IMR-90 (cell line): ENCODE measurements at places on chromosomes 4 and X. TPM values are rescaled to one million over a fixed set of nuclear protein-coding genes. Genes with fewer than 3 reads are reported as not detected.

DNA sequence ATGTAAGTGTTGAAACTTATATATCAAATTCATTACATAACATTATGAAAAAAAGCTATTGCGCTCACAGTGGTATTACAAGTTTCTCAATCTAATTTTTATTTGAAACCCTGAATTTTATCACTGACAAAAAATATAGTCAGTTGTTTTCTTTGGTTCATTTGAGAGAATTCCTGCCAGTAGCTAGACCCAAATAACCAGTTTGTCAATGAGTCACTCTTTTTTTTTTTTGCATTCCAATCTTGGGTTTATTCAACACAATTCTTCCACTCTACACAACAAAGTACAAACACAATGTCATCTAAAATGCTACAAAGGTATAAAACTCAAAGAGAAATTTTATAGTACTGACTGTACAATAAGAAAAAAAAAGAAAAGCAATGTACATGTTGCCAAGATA, 13.1 kb downstream of the HPF1 start:
- DNase-seq, result no peak

- DNase-seq, result no peak
Observed at GRCh38 chr4:3517731-3518510, 14.3 kb downstream of the LRPAP1 start.

DNA sequence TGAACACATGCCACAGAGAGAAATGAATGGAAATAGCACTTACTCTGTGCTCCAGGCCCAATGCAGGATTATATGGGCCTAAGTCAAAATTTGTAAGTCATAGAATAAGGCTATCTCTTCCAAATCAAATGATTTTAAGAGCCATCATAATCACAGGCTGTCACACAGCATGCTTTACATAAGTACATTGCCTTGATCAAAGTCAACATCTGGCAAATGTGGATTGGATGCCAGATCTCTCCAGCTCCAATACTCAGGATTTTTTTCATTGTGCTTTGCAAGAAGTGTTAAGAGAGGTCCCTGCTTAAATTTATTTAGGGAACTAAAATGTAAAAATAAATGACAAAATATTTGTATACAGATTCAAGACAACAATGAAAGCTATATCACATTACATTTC, 299.9 kb downstream of the PRDM5 start:
- no peak for DNase-seq

DNA sequence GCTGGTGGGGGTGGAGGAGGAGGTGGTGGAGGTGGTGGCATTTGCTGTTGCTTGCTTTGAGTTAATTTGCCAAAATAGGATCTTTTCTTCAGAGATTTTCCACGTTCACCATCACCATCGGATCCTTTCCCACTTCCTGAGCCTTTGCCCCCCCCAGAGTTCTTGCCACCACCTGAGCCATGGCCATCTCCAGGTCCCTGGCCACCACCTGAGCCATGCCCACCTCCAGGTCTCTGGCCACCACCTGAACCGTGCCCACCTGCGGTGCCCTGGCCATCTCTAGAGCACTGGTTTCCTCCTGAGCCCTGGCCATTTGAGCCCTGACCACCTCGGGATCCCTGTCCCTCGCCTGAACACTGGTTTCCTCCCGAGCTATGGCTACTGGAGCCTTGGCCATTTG, 1.9 kb downstream of the IRS4 start:
- no peak for DNase-seq

DNA sequence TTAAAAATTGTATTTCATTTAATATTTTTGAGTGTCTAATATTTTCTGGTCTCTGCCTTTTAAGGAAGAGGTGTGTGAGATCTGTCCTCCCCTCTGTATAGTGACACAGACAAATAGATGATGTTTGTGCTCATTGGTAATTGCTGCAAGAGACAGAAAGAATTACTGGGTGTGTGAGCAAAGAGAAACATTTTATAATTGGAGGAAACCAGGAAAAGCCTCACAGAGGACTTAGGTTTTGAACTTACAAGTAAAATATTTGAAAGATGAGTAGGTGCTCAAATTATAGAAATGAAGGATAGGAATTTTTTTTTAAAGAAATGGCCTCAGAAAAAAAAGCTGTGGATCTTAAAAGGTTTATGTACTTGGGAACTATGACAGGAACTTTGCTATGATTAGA, 149.8 kb downstream of the SPCS3 start:
- peak; percentile 3 for DNase-seq

- peak; percentile 1 for DNase-seq
Observed at GRCh38 chr4:108303488-108304177, 134.9 kb upstream of the LEF1 start.

- DNase-seq, result no peak
Observed at GRCh38 chr4:151313306-151314009, 11.9 kb downstream of the SH3D19 start.

GRCh38 chrX:54494166-54494988, 1.7 kb downstream of the FGD1 start:
- DNase-seq, result no peak

- no peak for DNase-seq
Observed at GRCh38 chrX:110037178-110037577, 34.3 kb downstream of the TMEM164 start.

DNA sequence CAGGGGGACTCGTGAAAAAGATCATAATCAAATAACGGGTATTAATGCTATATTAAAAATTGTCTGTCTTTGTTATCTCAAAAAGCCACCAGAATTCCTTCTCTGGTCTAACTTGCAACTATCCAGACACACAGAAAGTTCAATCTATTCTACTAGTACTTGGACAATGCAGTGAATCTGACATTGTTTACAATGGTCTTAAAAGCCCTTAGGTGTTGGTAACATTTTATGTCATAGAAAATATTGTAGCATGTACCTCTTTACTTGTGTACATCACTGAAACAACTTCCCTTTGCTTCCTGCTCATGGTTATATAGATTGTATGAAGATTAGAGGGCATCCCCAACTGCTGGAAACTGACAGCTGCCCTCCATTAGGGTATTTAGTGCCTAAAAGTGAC, 71.1 kb upstream of the PPP3CA start:
- no peak for DNase-seq

DNA sequence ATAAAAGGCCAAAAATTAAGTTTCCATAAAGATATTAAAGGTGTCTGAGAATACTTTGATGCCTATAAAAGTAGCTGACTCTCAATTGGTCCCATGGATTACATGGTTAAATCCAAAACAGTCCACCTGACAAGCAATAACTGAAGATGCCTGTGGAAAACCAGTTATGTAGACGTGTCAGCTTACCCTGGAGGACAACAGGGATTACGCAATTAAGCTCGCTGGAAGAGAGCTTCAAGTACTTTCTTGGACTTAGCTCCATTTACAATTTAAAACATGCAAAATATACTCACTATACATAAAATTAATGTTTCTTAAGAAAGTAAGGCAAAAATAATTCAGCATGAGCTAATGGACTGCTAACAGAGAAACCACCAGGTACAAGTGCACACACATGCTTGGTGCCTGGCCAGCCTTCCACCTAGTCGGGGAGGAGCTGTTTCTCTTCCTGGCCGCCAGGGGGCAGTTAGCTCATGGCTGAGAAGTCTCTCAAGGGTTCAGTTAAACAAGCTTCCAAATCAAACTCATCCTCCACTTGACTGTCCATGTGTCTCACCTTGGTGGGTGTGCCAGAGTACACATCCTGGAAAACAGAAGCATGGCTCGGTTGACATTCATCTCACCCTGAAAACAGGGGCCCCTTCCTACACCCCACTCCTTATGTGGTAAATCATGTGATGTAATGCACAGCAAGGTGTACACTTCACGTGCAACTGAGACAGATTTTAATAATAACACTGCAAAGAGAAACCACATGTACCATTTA, 9.2 kb upstream of the FAM53A start:
- peak; percentile 72 for DNase-seq

GRCh38 chrX:47643926-47644325, 6.4 kb downstream of the ELK1 start:
- DNase-seq, result peak; percentile 47

DNA sequence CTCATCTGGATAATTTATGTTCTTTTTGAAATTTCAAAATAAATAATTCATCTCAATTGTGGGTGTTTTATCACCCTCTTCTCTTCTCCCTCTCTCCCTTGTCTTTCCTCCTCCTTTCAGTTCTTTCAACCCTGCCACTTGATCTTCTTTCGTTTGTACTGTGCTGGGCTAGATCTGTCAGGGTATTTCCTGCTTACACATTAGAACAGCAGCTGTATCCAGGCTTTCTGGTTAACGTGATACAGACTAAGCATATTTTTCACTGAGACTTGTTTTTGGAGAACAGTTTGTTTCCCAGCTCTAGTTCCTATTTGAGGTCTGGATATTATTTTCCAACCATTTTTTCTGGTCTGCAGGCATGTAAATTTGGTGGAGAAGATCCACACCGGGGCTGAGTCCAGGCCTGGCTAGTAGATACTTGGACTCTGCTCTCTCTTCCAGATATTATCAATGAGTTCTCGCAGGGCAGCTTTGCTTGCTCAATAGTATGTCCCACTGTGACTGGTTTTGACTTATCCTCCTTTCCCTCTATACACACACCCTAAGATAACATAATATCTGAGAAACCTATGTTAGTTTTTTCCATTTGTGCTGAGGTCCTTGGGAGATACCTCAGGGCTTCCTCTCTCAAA, 1310.7 kb upstream of the TENM3 start:
- peak; percentile 46 for DNase-seq

DNA sequence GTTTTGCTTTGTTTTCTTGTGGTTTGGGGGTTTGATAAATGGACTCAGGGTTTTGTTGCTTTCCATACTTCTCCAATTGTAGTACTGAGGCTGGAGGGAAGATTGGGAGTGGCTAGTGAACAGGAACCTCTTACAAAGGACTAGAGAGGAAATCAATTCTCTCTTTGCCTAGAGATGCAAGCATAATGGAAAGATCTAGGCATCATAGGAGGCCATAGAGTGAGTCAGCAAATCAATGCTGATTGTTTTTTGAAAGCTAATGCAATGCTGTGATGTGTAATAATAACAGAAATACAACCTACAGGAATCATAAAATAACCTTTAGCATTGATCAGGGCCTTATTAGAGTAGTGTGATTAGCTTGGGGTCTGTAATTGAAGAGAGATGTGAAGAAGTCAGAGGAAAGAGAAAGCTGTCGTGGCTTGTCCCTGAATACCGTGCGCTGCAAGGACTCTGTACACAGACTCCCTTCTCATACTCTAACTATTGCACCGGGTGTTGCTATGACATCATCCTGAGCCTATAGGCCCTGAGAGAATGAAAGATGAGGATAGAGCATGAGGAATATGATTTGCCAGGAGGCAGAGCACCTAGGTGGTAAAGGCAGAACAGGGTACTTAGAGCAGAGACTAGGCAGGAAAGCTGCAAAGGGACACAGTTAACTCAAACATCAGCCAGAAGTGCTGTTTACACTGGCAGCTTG, 29.3 kb upstream of the GPR101 start:
- DNase-seq, result no peak

DNA sequence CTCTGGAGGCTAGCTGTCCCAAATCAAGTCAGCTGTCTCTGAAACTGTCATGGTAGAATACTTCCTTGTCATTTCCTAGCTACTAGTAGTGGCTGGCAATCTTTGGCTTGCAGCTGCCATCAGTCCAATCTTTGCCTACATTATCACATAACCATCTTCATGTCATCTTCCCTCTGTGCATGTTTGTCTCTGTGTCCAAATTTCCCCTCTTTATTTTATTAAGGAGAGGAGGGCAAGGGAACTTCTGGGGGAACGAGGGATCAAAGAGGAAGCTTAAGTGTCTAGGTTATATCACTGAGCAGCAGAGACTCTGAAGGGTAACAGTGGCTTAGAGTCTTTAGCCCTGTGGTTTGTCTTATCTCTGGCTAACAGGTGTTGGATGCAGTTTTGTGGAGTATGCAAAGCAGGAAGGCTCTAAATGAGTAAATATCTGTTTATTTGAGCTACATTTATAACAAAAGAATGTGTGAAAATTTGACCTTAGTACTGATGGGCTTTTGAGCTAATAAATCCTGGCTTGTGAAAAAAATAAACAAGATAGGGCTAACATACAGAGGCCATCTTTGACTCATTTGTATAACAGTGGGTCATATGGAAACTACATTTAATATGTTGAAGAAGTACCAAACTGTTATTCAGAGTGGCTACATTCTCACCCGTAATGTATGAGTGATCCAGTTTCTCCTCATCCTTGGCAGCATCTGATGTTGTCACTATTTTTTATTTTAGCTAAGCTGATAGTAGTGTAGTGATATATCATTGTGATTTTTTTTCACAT, 49.4 kb upstream of the ENOX2 start:
- DNase-seq, result no peak

DNA sequence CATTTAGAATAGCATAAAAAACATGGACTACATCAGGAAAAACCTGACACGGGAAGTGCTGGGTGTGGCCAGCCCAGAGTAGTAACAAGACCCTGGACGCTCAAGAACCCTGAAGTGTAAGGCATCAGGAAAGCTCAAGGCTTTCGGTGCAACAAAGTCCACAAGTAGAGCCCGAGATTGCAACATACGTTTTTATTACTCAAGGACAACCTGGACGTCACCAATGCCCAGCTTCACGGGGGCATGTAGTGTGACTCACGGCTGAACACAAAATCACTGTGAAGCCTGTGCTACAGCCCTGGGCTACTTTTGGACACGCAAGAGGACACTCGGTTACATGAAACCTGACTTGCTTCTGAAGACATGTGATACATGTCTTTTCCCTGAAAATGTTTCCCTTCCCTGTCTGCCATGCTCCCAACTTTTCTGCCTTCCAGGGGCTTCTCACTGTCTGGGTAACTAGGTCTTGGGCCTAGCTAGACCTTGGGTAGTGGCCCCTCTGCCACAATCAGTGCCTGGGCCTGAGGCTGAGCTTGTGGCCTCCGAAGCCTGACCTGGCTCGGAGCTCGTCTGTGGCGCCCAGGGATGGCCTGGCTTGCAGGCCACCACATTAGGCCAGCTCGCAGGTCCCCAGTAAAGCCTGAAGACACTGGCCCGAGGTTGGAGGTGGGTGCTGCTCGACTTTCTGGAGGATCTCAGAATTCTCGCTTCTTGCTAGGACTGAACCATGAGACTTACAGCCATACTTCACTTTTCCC, 9.2 kb downstream of the IRAK1 start:
- no peak for DNase-seq

GRCh38 chrX:118353081-118353850, 7.4 kb downstream of the WDR44 start:
- DNase-seq, result no peak

The NPY1R gene
- not detected in 2 replicates for polyA plus RNA-seq

The RBM46 gene
- polyA plus RNA-seq, result not detected in 2 replicates

The USP11 gene
- 33.0 and 33.5 TPM in 2 replicates for polyA plus RNA-seq

The AMOT gene
- polyA plus RNA-seq, result 4.7 TPM in 2 replicates

The KLHL4 gene
- polyA plus RNA-seq, result 0.44 and 0.50 TPM in 2 replicates

The ZIC3 gene
- not detected in 2 replicates for polyA plus RNA-seq

The IBSP gene
- not detected in 2 replicates for polyA plus RNA-seq

The GUF1 gene
- polyA plus RNA-seq, result 8.3 and 9.9 TPM in 2 replicates

The PAGE1 gene
- polyA plus RNA-seq, result not detected in 2 replicates

The RHOH gene
- not detected in 2 replicates for polyA plus RNA-seq

The TMPRSS11B gene
- not detected in 2 replicates for polyA plus RNA-seq

The ATG4A gene
- polyA plus RNA-seq, result 6.3 and 8.2 TPM in 2 replicates

The CDKL2 gene
- 0.09 TPM in 1 of 2 replicates, not detected in the other for polyA plus RNA-seq
